ENCODE measurements at places on chromosomes 6 and 20.

DNA sequence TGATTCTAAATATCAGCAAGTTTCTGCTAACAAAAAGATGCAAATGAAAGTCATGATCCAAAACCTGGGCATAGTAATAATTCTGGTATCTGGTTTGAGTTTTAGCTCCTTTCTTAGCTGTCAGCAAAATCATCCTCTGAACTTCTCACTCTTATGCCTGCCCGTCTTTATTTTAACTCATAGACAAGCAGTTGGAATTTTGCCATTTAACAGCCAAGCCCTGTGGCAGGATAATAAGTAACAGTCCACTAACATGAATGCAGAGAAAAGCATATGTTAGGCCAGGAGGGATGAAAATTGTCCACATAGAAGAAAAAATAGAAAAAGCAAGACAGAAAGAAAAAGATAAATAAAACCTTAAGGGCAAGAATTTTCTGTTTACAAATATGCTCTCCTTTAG lies 170.0 kb upstream of the LAMA2 start:
- DNase-seq: no peak

DNA sequence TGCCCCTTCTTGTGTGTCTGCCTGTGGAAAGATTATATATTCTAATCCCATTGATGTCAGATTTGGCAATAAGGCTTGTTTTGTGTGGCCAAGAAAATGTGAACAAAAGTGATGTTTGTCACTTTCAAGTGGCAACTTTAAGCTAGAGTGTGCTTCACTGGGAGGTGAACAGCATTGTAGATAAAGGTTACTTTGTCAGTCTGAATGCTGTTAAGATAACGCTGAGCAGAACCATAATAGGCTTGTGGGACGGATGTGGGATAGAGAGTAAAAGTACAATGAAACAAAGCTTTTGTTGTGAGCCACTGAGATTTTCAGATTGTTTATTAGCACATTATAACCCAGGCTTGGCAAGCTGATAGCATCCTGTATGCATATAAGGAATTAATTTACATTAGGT lies 303.8 kb upstream of the MAN1A1 start:
- DNase-seq: no peak

- DNase-seq: no peak
These were observed 364.7 kb downstream of the SYNE1 start for GRCh38 chr6:152272486-152272885.

DNA sequence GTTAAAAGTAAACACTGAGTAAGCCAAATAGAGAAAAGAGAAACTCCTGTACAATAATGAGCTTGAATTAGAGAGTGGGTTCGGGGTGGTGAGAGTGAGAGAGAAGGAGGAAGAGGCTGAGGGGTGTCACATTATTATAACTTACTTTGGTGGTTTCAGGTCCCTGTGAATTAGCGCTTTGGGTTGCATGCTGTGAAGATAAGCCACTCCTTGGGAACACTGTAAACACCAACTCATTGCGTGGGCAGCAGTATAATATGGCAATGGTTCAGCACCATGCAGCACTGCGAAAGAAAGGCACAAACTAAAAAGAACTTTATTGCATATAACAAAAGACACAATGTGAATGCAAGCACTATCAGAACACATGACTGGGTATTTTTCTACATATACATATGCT lies 26.9 kb downstream of the MAP3K7 start:
- DNase-seq: no peak

DNA sequence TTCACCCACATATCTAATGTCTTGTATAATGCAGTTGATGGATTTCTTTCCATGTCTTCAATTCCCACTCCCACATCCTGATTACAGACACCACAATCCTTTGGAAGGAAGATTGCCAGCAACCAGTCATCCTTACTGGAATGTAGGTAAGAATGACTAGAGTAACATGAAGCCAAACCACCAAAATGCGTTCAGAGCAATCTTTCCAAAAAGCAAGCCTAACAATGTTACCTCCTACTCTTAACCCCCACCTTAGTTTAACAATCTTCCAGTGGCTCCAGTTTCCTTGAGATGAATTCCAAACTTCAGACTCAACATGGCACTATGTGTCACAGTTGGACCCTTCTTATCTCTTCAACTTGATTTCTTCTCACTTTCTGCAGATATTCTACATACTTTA lies 685.6 kb downstream of the DOK5 start:
- DNase-seq: no peak

GRCh38 chr6:24125980-24126379 lies at the start of gene NRSN1:
Gene NRSN1, plus strand, starts transcription at chr6:24126215. Its CDS starts 8,113 bp downstream, at chr6:24134328.
- DNase-seq: no peak

DNA sequence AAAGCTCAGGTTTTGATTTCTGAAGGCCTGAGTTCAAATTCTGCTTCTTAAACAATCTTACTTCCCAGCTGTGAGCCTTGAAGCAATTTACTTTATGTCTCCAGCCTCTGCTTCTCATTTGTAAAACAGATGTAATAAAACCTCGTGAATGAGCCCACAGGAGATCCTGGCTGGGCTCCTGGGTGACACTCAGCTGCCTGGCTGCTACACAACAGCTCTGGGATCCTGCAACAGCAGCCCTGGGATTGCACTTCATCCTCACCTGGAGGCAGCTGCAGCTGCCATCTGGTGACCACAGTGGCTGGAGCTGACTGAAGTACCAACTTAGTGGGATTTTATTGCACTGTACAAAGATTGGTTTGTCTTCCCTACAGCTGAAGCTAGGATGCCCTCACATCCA lies 98.6 kb downstream of the NDUFAF5 start:
- no peak for DNase-seq

- no peak for DNase-seq
These were observed 85.5 kb upstream of the HS3ST5 start for GRCh38 chr6:114428341-114428740.

- DNase-seq: no peak
These were observed 49.2 kb downstream of the FRK start for GRCh38 chr6:116011520-116011919.

GRCh38 chr6:119966484-119966883 lies 616.9 kb upstream of the MAN1A1 start:
- peak; percentile 21 for DNase-seq

GRCh38 chr6:54102238-54102637 lies 9.0 kb upstream of the MLIP start:
- no peak for DNase-seq

- DNase-seq: no peak
These were observed 215.4 kb downstream of the TBC1D7 start for GRCh38 chr6:13112921-13113320.

GRCh38 chr6:71031912-71032311 lies 75.1 kb upstream of the B3GAT2 start:
- no peak for DNase-seq

DNA sequence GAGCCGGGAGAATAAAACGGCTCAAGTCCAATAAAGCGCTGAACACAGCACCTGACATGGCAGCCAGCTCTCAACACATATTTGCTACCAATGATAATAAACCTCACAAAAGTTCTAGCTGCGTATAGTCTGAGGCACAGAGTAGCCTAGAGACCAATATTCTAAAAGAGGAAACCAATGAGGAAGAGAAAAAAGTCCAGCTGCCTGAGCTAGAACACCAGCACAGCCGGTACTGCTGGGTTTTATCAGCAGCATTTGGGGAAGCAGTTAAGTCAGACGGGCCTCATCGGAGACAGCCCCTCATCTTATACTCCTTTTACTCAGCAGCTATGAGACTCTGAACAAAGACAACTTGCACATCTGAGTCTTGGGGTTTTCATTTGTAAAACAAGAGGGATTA lies 2.4 kb upstream of the RTF2 start:
- no peak for DNase-seq

DNA sequence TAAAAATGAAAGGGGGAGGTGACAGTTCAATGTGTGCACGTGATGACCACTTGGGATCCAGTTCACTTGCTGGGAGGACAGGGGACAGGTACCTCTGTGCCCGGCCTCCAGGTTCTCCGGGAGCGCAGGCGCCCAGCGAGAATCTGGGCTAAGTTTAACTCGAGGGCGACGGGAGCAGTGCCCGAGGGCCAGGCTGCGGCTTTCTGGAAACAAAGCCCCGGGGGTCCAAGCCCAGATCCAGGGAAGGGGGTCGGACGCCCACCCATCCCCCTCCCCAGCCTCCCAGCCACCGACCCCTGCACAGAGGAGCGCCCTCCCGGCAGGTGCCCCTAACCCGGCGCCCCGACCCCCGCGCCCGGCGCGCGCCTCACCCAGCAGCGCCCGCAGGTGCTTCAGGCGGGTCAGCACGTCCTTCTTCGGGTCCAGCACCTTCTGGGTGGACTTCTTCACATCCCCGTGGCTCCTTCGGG lies 405 bp downstream of the RALGAPA2 start:
- DNase-seq: peak; percentile 12

DNA sequence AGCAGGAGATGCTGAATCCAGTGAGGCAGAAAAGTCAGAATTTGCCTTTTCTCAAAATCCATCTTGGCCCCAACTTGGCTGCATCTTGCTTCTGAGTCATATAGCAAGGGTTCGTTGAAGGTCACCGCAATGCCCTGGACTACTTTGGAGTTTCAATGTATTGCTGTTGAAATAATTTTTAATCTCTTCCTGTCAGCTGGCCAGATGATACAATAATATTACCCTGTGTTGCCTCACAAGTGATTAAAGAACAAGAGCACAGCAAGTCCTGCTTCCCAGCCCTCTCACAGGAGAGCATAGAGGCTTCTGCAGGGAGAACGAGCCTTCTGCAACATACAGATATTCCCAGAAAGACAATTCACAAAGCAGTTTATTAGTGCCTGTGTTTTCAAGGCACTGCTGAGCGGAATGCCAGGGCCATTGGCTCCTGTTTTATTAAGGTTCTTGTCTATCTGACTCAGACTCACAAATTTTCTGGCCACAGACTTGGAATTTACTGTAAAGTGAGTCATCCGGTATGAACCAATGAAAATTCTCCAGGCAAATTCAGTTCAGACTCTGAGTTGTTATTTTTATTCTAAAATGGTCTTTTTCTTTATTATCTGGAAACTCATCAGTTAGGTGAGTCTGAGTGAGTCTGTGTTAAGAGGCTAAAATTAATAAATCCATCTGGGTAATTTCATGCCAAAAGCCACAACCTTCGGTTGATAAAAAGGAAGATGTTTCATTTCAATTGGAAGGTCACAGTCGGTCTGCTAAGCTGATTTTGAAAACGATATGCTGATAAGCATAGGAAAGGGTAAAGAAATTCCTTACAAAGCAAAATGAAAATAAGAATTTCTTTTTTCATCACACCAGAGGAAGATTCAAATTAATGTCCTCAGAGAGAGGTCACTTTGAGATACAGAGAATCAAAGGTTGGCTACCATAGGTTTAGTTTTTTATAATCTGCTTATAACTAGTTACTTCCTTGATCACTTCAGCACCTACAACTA lies 289.4 kb upstream of the STXBP5 start:
- no peak for DNase-seq

GRCh38 chr20:49521356-49521755 lies 38.9 kb upstream of the KCNB1 start:
- no peak for DNase-seq

DNA sequence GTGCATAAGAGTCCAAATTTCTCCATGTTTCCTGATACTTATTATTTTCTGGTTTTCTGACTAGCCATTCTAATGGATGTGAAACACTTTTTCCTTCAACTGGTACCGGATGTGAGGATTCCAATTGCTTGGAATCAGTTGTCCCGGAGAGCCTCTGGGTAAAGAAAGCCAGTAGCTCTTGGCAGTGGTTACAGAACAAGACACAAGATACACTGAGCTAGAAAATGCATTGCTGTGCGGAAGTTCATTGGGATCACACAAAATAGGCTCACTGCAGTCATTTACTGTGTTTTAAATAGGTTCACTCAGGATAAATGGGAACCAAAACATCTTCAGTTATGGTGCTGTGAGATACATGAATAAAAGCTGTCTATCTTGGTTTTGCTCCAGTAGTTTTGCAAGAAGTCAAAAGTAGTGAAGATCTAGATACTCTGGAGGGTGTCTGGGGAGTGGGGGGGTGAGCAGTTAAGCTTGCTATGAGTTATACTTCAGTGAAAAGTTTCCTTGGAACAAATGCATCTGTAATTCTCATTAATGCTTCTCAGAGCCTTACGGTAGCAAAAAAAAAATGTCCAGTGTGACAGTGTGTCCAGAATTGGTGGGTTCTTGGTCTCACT lies 54.4 kb upstream of the RNF182 start:
- no peak for DNase-seq

DNA sequence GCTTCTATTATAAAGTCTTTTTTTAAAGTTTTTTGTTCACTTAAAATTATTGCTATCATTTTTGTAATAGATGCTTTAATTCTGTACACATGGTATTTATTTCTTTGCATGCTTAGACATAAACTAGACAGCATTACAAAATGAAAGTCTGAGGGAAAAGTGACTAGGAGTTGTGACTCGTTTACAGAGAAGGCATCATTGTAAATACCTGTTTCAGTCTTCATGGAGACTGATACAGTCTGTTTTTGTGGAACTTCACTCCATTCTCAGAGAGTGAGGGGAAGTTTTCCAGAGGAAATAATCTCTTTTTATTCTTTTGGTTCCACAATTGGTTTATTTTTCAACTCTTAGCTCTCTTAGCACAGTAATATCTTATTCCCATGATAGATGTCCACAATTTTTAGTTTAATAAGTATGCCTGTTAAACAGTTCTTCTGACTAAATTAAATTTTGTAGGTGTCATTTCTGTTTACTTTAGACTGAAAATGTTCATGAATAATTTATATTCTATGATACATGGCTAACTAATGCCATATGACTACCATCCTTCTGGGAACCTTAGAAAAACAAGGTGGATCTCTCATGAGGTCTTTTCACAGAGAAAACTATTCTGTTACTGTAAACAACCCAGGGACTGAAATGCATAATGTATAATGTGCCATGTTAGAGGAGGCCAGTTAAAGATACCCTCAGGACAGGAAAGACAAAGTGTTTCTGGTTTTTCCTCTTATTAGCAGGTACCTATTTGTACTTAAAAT lies 69.2 kb downstream of the MYO6 start:
- no peak for DNase-seq

- no peak for DNase-seq
These were observed 21.3 kb downstream of the CEP85L start for GRCh38 chr6:118630067-118630466.

GRCh38 chr6:69719602-69720193 lies 77.1 kb downstream of the LMBRD1 start:
- DNase-seq: no peak

GRCh38 chr6:157033428-157034140 lies 256.4 kb downstream of the ARID1B start:
- no peak for DNase-seq

- no peak for DNase-seq
These were observed 256.8 kb downstream of the SYNE1 start for GRCh38 chr6:152380351-152380767.

GRCh38 chr20:5864428-5864827 lies 85.9 kb downstream of the TRMT6 start:
- DNase-seq: no peak

DNA sequence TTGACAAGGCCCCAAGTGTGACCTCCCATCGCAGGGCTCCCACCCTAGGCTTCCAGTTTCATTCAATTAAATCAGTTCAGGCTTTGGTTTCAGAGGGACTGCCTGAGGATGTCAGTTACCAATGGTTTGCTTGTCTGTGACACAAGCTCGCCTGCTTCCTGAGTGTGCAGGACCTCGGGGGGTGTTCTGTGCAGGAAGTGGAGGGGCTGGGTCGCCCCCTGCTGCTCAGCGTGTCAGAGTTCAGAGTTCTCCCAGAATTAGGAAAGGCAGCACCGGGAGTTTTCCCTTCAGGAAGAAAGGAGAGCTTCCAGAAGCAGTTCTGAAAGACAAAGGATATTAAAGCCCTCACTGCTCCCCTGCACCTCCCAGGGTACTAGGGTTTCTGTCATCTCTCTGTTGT lies 50.8 kb upstream of the TGM3 start:
- DNase-seq: no peak
